ENCODE measurements at places on chromosomes 1 and 21.
A peak's percentile ranks its signal among the peaks of the same experiment; 100 is the strongest.

- DNase-seq = no peak
Measured at GRCh38 chr21:44758141-44758561, 43.5 kb downstream of the UBE2G2 start.

DNA sequence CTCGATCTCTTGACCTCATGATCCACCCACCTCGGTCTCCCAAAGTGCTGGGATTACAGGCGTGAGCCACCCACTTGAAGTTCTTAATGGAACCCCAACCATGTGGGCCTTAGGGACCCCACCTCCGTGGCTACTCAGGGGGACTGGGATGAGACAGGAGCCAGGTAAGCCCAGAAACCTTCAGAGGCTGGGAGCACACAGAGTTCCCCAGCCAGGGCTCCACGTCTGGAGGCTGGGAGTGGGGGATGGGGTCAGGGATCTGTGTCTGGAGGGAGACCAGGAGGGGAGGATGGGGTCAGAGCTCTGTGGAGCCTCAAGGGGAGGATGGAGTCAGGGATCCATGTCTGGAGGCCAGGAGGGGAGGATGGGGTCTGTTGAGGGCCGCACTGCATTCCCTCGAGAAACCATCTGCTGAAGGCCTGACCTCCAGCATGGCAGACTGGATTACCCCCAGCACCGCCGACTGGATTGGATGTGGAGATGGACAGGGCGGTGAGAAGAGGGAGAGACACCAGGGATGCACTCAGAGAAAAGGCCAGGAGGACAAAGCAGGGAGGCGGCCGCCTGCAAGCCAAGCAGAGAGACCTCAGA is 2.1 kb upstream of the FTCD start:
- no peak for DNase-seq

DNA sequence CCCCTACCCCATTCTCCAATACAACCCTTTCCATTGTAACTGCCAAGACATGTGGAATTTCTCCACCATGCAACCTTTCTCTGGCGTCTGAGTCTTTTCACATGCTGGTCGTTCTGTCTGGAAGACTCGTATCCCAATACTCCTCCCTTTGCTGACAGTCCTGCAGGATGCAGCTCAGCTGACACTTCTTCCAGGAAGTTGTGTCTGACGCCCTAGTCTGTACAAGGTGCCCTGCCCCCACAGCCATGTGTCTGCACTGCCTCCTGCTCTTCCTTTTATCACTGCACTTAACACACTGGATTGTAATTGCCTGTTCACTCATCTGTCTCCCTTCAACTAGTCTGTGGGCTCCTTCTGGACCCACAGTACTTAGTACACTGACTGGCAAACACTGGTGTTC is 188.0 kb downstream of the LMX1A start:
- no peak for DNase-seq

DNA sequence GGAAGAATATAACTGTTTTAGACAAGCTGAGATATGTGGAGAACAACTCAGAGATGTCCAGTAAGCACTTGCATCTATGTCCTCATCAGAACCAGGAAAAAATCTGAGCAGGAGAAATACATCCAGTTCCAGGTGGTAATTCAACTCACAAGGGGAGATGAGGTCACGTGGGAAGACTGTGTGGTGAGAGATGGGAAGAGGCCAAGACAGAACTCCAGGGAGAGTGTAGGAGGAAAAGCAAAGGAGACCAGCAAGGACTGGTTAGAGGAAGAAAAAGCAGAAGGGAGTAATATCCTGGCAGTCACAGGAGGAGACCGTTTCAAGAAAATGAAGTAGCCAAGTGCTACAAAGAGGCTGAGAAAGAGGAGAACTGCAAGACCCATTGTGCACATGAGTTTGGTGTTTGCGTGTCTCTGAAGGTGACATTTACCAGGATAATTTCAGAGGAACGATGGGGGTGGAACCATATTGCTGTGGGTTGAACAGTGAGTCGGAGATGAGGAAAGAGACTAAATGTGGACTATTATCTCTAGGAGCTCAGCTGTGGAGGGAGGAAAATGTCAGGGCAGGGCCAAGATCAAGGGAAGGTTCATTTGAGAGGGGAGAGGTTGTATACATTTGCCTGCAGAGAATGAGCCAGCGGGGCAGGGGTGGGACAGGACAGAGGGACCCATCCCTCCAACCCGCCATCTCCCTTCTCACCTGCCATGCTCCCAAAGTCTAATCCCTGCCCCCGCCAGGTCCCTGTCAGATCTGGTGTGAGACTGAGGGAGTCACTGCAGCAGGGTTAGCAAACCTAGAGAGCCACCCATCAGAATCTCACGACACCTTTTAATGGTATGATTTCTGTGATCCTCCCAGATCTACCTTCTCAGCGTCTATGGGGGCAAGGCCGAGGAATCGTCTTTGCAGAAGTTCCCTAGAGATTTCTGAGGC is 24.9 kb downstream of the SUSD4 start:
- DNase-seq = no peak

GRCh38 chr1:213123536-213123935 is 72.5 kb downstream of the RPS6KC1 start:
- no peak for DNase-seq

GRCh38 chr1:51715369-51715768 is 98.5 kb downstream of the OSBPL9 start:
- no peak for DNase-seq

GRCh38 chr1:12200208-12200607 is 29.6 kb upstream of the VPS13D start:
- DNase-seq = no peak

DNA sequence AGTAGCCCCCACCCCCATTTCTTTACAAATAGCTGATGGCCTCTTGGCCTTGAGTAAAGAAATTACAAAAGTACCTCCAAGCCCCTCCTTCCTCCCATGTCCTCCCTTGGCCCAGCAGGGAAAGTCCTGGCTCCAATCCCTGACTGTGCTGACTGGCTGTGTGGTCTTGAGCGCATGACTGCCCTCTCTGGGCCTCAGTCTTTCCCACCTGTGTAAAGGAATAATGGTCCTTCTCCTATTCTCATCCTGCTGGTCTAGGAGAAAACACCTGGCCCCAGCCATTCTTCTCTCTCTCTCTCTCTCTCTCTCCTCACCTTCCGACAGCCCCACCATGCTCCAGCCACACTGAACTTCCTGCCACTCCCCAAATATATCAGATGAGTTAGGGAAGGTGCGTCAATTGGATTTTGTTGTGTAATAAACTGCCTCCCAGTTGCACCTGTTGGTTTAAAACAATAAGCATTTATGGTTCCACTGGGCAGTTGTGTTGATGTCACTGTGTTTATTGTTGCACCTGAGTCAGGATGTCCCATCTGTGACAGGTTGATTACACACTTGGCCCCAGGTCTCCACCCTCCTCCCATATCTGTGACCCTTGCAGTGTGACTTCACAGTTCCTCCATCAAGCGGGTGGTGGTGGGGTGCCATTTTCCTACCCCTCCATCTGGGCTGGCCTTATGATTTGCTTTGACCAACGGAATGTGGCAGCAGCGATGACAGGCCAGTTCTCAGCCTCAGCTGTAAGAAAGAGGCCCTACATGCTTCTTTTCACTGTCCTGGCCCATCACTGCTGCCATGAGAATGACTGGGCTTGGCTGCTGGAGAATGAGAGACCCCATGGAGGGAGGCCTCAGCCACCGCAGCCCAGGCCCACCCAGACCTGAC is 22.3 kb upstream of the LRP8 start:
- peak; percentile 28 for DNase-seq

- no peak for DNase-seq
Measured at GRCh38 chr1:219726480-219727272, 113.8 kb upstream of the ZC3H11B start.

GRCh38 chr21:34073749-34074282 is 438 bp downstream of the MRPS6 start:
- DNase-seq = no peak
